ENCODE measurements at places on chromosomes 12 and 14. TPM values are rescaled to one million over a fixed set of nuclear protein-coding genes. Genes with fewer than 3 reads are reported as not detected.

DNA sequence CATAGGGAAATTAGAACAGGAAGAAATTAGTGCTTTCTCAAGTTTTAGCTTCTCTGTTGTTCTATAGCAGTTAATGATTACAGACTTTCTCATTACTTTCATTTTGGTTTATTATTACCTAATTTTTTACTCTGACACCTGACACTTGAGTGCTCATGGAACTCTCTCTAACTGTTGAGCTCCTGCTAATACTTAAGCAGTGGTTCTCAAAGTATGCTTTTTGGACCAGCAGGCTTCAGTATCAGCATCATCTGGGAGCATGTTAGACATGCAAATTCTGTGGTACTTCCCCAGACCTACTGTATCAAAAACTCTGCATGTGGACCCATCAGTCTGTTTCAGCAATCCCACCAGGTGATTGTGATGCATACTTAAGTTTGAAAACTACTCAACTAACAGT is 235.3 kb downstream of the CCDC91 start:
- no peak for DNase-seq

DNA sequence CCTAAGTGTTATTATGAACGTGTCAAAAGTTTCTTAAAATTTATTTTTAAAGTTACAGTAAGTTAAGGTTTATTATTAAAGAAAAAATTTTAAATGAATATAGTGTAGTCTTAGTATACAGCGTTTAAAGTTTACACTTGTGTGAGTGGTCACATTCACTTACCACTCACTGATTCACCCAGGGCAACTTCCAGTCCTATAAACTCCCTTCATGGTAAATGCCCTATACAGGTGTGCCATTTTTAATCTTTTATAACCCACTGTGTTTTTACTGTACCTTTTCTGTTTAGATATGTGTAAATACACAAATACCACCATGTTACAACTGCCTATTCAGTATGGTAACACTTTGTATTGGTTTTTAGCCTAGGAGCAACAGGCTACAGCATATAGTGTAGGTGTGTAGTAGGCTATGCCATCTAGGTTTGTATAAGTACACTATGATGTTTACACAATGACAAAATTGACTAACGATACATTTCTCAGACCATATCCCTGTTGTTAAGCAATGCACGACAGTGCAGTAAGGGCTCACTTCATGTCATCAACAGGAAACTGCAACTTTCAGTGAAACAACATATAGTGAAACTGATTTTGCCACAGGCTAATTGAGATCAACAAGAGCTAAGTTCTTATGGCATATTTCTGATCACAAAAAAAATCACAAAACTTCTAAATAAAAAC is 112.0 kb upstream of the TMCC3 start:
- DNase-seq, result no peak

GRCh38 chr14:25945746-25946145 is 652.1 kb downstream of the NOVA1 start:
- no peak for DNase-seq

DNA sequence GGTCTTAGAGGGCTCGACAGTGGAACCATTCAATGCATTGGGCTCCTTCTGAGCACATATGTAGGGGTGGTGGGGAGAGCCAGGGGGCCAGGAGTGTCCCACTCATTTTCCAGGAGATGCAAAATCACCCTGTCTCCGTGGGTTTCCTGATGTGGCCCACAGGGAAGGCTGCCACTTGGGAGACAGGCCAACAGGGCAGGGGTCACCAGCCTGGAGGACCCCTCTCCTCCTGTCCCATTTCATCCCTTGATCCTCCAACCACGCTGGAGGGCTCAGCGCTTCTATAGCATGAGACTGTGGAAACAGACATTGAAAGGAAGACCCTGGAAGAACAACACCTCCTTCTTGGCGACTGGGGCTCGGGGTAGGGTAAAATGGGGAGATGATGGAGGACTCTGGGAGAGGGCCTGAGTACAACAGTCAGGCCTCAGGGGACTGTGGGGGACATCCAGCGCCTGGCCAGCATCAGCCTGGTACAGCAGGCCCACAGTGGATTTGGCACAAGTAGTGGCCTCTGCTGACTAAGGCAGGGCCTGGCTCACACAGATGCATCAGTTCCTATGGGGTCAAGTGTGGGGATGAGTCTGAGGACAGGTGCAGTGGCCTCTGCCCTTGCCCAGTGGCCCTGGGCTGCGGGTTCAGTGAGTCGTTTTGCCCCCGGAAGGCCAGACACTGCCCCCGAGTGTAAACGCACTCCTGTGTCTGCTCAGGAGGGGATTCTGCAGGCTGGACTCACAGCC is 68.0 kb downstream of the PRIMA1 start:
- DNase-seq, result no peak

DNA sequence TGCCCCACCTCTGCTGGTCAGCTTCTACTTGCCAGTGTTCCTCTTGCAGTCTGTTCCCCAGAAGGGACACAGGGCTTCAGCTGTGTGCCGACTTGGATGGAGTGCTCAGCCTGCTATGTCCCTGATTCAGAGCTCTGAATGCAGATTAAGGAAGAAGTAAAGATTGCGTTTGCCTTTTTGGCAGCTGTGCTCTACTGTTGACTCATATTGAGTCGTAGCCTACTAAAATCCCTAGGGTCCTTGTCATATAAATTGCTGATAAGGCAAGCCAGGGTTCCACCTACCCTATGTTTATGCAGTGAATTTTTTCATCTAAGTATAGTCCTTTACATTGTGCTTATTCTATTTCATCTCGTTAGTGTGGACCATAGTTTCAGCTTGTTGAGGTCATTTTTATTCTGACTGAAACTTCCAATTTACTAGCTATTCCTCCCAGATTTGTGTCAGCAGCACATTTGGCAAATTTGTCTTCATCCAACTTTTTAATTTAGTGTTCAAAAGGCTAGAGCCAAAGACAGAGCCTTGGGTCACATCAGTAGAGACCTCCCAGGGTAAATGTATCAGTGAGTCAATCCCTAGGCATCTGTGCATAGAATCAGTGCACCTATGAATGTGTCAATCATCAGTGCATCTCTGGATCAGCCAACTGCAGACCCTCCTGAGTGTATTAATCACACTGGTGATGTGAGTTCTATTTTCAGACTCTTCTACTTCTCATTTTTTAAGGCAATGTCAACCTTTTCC is 31.9 kb downstream of the CACNA1C start:
- DNase-seq, result no peak

GRCh38 chr12:132827763-132828703 is 636 bp downstream of the GOLGA3 start:
- no peak for DNase-seq

The DTX1 gene
- total RNA-seq, result 8.3 TPM

The SERPINA1 gene
- total RNA-seq, result 6.1 TPM

The PTPRB gene
- 21.9 TPM for total RNA-seq

The DPPA3 gene
- not detected for total RNA-seq
